ENCODE measurements at places on chromosomes 6 and 20.

- no peak for DNase-seq
Measured at GRCh38 chr6:72810571-72811280, 188.9 kb downstream of the KCNQ5 start.

- DNase-seq = no peak
Measured at GRCh38 chr6:29532320-29532951, 27.1 kb downstream of the UBD start.

DNA sequence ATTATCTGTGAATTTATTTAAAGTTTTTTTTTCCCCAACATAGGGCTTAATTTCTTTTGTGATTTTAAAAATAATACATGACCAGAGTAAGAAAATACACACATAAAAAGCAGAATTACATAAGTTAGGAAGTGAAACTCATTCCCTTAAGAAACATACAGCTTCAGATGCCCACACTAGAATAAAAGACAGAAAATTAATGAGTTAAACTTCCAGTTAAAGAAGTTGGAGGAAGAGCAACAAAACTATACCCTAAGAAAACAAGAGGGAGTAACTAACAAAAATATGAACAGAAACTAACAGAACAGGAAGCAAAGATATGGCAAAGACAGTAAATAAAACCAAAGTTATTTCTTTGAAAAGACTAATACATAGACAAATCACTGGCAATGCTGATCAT, 107.6 kb upstream of the CEP85L start:
- DNase-seq = no peak

DNA sequence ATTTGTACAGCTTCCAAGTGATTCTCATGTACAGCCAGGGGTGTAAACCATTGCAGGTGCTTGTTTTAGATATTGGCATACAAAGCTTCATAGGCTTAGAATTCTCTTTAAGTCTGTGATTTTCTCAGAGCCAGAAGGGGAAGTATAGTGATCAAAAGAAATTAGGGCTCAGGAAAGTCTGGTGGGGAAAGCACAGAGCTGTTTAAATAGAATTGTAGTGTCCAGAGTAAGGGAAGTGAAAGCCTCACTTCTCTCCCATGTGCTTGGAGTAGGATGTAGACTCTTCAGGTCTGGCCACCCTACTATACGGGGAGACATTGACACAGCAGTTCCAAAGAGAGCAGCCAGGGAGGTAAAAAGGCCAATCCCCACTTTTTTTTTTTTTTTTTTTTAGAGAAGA, 10.4 kb downstream of the GCNT2 start:
- DNase-seq = no peak

GRCh38 chr20:15807271-15807670, 766.0 kb downstream of the KIF16B start:
- no peak for DNase-seq

- no peak for DNase-seq
Measured at GRCh38 chr6:169498916-169499513, 202.8 kb downstream of the WDR27 start.

GRCh38 chr6:33914645-33915044, 110.8 kb upstream of the MLN start:
- peak; percentile 15 for DNase-seq

GRCh38 chr6:5606546-5606945, 345.2 kb downstream of the FARS2 start:
- no peak for DNase-seq

GRCh38 chr6:168049706-168050224, 29.2 kb downstream of the FRMD1 start:
- DNase-seq = no peak

- DNase-seq = no peak
Measured at GRCh38 chr20:64139199-64140060, 24.8 kb upstream of the MYT1 start.

DNA sequence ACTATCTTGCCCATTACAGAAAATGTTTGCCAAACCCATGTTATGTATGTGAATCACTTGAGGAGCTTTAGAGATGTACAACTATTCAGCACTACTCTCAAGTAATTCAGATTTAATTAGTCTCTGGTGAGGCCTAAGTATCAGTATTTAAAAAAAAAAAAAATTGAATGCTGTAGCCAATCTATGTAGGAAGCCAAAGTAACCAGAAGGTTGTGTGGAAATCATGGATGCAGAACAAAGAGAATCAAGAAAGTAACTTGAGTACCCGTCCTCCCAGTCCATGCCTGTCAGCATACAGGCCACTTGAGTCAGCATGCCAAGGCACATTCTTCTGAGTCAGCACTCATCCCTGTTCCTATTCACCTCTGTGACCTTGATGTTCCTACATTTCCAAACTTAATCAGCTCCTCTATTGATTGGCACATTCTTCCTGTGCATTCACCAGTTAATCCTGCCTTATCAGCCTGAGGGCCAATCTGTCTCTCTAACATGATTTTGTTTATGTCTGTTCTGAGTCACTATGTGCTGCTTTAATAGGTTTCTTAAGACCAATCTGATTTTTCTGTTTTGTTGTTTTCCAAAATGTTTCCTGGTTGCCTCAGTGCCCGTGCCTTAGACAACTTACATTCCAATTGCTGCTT, 165.6 kb downstream of the KCNQ5 start:
- DNase-seq = no peak

DNA sequence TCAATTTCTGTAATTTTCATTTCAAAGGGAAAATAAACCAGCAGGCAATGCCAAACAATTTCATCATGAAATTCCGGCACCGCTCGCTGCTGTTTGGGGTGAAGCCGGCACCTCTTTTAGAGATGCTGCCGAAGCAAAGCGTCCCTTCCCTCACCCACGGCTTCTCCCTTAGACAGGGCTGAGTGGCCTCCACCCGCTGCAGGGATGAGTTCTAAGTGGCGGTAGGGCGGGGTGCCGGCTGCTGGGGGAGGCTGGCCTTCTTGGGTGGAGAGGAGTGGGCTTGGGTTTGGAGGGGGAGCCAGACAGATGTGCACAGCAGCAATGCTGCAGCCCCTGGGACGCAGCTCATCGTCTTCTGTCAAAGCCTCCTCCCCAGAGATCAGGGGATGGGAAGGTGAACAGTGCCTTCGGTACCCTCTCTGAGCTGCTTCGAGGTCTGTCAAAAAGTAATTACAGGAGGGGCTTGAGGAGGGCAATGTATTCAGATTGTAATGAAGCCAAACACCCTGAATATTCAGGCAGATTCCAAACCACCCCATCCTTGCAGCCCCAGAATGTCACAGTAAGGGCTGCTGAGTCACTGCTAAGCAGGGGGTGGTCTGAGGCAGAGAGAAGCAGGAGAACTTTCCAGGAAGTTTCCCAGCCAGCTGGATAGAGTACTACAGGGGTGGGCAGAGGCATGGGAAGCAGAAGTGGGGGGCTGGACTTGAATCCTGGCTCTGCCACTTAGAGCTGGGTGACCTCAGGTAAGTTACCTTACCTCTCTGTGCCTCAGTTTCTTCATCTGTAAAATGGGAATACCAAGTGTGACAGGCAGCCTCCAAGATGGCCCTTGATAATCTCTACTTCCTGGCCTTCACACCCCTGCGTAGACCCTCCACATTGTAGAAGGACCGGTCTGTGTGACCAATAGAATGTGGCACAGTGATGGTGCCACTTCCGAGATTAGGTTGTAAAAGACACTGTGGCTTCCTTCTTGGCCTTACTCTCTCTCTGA, 96.6 kb downstream of the SULF2 start:
- no peak for DNase-seq

DNA sequence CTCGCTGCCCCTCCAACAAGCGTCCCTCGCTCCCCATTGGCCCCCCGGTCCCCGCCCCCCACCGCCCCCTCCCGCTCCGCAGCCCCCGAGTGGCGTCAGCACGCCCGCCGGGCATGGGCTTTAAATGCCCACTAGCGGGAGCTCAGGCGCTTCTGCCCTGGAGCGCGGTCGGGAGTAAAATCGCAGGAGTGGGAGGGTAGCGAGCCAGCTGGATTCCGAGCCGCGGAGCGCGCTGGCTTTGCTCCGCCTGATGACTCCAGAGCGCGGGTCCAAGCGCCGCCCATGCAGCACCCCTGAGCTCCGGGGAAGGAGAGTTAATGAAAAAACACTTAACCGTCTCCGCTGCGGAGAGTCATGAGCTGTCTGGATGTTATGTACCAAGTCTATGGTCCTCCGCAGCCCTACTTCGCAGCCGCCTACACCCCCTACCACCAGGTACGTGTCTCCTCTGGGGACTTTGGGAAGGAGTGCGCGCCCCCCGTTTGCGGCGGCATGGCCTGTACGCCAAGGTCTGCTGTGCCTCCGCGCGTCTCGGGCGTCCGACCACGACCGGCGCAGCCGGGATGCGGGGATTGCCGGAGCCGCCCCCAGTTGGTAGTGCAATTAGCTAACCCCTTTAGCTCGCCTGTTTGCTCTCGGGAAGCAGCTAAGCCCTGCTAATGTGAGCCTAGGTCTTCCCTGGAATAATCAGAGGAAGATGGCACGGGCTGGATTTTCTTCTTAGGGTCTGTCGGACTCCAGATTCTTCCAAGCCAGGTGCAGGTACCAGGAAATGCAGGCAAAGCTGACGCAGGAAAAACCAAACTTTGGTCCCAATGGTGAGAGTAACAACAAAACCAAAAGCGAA, at the start of gene VGLL2:
TSS of gene VGLL2 (plus strand) at position 149 of the 847 bp plus-strand sequence. CDS start at position 355, 206 bp downstream.
- DNase-seq = no peak

DNA sequence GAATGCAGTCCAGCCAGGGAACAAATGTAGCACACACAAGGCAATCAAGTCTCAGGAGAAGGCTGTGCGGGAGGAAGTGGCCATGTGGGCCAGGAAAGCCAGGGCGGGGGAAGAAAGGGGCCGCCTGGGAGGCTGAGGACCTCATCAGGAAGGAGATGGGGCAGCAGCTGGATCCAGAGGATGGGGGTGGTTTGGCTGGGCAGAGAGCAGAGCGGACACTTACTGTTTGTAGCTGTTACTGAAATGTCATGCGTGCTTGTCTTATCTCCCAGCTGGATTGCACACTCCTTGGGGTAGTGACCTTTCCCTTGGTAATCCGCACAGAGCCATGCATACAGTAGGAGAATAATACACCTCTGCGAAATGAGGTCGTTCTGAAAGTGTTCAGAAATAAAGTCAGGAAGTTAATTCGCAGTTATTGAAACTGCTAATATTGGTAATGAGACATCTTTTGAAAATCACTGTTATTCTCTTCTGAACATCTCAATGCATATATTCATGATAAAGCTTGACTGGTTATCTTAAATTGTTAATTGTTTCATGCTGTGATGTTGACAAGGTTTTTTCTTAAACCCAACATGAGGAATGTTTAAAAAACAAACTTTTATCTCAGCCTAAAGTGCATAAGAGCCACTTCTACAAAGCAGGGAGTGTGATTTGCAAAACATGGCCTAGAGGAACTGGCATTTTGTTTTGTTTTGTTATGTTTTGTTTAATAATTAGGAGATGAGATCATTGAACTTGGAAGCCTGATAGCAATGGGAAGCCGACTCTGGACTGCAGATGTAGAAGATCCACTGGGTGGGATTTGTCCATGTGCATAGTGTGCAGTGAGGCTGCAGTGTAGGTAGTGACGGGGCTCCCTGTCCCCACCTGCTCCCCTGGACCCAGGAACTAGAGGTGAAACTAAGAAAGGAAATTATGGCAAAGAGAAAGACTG, 18.0 kb upstream of the MAP3K4 start:
- no peak for DNase-seq

DNA sequence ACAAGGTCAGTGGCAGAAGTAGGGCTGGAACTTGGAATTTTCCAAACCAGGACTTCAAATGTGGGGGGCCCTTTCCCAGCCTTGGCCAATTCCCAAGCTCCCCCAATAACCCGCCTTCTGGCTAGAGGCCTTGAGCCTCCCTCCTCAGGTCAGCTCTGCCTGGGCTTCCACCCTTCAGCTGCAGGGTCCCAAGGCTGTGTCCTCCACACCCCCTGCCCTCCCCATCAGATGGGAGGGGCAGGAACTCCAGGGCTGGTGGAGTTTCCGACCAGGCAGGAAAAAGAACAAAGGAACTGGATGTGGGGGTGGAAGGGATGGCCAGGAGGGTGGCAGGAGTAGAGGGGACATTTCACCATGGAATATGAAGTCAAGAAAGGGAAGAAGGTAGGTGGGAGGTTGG, at the start of gene CCM2L:
TSS of gene CCM2L (plus strand) at position 338 of the 400 bp plus-strand sequence. CDS start at position 355, 17 bp downstream.
- DNase-seq = no peak

DNA sequence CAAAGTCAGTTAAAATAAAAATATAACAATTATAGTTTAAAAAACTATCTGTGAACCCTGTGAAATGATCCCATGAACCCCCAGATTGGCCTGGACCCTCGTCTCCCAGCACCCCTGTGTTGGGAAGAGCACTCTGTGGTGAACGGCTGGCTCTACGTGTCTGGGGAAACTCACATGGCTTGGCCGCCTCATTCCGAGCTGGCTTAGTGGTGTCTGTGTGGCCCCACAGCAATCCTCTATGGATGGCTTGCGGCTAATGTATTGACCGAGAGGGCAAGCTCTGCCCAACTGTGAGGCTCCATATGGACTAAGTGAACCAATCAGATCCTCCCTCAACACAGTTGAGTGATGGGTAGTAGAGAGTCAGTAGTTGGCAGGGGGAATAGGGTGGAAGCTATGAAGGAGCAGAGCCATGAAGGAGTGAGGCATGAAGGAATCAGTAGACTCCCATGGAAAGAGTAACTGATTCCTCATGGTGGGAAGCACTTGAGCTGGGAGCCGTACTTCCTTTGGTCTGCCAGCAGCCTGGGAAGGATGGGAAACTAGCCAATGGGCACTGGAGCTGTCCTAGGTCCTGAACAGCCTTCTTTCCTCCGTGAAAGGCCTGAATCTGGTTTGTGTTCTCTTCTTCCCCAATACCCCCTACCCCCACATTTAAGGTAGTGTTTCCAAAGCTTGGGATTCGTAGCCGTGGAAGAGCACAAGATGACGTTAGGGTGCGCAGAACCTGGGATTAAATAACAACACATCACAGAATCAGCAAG, 21.6 kb upstream of the ZNF831 start:
- no peak for DNase-seq
